Activated T-helper 1 cell treated with anti-CD3 and anti-CD28 coated beads, Interleukin-2, amount 50 U/mL, for 16 hours (primary cell): ENCODE measurements at places on chromosomes 6 and 20.

- DNase-seq: no peak
Observed at GRCh38 chr6:84263557-84263956, 36.1 kb upstream of the CEP162 start.

DNA sequence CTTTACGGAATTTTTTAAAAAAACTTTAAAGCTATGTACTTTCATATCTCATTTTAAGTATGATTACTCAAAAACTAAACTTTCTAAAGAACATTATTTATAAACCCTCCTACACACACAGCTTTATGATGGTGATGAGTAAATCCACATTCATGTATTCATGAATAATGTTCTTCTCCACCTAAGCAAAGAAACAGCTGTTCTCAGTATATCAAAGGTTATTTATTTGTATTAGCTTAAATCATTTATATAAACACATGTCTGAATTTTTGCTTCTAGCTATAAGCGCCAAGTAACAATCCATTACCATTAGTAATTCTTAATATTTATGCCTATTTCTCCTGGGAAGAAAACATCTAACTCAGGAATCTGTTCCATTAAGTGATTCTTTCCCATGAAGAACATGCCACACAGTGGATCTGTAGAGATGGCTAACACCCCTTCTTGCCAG is 63.3 kb downstream of the SMLR1 start:
- no peak for DNase-seq

DNA sequence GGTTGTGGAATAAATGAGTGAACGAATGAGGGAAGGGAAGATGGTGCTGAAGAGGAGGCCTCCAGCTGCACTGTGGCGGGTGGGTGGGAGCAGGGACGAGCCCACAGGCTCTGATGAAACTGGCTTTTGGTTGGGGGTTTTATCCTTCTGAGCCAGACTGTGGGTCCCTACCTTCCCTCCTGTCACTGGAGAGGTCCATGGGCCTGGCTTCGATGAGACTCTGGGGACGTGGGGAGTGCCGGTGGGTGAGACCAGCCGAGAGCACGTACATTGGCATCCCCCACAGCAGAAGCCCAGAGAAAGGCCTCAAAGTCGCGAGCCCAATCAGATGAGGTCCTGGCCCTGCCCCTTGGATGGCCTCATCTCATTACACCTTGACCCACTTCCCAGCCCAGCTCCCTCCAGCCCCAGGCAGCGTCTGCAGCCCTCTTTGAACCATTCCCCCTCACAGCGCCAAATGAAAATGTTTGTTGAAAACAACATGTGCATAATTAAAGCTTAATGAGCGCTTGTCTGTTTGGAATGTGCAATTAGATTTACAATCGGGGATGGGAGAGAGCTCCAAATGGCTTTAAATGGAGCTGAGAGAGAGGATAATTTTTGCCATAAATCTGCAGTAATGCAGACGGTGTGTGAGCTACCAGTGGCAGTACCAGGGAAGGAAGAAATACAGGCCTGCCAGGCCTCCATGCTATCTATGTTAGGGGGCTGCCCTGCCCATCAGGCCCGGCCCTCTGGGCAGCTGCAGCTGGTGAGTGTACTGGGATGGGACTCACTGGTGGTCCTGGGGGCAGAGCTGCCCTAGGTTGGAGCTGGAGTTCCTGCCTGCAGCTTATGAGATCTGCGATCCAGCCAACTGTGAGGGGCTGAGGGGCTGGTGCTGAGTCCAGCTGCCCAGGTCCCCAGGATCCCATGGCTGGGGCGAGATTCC is 47.2 kb downstream of the TOX2 start:
- DNase-seq: no peak

DNA sequence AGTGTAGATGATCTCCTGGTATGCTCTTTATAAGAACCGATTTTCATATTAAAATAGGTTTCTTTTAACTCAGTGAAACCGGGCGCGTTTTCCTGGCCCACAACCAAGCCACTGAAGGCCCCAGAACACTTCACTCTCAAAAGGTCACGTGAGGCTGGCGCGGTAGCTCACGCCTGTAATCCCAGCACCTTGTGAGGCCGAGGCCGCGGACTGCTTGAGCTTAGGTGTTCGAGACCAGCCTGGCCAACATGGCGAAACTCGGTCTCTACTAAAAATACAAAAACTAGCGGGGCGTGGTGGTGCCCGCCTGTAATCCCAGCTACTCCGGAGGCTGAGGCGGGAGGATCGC is 402 bp upstream of the TAF8 start:
- DNase-seq: no peak

DNA sequence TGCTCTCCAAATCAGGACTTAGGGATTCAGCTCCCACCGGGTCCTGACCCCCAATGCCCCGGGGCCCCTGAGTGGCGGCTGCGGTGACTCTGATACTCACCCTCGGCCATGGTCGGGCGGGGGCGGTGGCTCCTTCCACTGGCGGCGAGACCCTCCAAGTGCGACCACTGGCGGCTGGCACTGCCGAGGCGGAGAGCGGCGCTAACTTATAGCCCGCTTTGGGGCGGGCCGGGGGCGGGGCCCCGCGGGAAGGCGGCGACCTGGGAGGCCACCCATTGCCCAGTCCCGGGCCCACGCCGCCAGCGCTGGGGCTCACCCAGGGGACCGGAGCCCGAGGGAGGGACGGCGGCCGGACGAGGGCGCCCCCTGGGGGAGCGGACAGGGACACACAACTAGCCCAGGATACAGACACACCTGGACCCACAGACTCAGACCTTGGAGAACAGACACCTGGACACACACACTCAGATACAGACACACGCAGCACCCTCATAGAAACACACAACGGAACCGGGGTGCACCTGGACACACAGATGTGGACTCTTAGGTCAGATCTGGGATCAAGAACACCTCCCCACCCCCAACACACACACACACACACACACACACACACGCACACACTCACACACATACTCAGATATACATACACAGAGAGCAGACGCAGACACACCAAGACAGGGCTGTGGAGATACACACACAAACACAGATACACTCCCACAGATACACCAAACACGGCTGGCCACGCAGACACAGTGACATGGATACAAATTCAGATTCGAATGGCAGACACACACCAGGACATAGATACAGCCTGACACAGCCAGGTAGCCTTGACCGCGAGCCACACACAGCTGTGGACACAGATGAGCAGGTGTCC is at the start of gene TGM2:
Gene TGM2 (minus strand): TSS at position 182 of the 877 bp plus-strand sequence. CDS start 72 bp downstream, at position 110.
- DNase-seq: no peak

DNA sequence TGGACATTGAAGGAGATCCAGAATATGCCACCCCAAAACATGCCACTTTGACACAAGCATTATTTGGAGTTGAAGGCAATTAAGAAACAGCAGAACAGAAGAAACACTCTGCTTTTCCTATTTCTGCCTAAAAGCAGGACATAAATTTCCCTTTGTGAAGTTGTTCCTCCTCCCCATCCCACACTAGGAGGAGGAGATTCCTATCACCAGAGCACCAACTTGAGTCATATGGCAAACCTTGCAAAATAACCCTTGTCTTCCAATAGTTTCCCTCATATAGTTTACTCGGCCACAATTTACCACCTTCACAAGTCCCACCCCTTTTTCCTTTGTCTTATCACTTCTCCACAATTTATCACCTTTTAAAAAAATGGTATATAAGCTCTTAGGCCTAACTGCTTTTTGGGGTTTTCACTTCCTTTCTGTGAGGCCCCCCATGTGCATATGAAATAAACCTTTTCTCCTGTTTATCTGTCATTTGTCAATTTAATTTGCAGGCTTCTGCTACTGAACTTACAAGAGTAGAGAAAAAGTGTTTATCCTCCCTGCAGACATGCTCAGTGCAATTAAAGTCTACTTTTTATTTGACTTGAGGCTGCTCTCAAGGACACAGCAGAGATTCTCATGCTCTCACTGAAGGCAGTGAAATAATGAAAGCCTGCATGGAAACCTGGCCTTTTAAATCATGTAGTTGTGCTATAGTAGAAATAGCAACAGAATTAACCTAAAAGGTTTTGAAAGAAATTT is 2.8 kb upstream of the RAB23 start:
- DNase-seq: no peak

DNA sequence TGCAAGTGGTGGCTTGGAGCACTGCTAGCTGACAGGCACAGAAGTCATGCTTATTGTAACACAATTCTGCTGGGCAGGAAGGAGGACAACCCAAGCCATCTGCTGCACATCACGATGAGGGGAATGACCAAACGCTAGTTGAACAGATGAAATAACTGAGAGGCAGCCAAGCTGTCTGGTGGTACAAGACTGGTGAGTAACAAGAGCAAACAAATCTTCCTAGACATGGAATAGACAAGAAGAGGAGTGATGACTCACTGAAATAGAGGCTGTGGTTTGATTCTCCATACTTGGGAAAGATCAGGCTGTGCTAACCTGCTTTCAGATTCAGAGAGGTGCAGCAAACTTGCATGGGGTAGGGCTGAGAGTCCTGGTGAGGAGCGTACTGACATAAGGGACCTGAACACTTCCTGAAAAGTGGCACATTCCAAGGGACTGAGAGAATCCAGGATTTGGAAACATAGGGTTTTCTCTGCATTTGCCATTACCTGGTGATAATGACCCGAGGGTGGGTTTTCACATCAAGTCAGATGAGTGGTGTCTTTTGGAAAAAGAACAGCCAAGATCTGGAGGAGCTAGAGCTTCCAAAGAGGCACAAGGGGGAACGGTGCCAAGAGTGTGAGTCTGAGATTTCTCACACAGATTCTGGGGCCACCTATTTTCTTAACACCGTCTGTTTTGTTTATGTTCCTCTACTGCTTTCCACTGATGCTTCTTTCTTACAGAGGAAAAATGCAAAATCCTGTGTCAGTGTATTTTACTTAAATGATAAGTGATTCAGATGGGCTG is 60.0 kb downstream of the PRL start:
- no peak for DNase-seq

DNA sequence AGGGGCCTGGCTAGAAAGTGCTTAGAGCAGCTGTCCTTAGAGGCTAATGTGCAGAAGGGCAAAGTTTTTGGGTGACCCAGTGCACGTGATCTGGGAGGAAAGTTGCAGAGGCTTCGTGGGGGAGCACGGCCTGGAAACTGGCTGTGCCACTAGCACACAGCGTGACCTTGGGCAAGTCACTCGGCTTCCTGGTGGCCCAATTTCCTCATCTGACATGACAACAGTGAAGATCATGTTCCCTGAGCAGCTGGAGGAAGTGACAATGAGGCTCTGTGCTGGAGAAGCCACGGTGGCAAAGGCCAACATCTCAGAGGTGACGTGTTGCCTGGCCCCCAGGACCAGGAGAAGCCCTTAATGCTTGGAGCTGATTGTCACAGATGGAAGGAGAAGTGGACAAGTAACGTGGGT is 99.5 kb downstream of the FOXC1 start:
- DNase-seq: no peak

DNA sequence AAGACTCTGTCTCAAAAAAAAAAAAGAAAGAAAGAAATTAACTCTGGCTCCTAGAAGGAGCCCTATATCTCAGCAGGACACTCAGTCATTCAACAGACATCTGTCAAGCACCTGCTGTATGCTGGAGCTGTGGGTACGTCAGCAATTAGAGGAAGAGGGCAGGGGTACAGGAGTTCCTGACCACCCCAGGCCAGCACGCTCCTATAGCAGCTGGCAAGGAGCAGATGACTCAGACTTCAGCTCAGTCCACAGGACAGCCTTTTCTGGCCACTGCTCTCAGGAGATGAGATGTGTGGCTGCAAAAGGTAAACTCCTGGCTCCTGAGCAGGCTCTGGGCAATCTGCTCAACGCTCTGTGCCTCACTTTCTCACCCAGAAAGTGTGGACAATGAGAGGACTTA is 1.7 kb upstream of the RTEL1 start:
- no peak for DNase-seq

DNA sequence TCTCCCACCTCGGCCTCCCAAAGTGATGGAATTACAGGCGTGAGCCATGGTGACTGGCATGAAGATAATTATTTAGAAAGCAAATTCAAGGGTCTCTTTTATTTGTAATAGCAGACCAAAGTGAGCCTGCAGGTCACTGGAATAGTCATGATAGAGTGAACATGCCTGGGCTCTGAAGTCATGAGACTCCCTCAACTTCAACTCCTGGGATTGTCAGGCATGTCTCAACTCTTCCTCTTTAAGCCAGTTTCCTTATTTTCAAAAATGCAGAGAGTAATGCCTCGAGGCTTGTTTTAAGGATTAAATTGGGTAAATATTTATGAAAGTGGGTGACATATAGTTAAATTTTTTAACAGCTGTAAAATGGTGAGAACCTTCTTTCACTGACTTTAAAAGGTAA is 22.7 kb upstream of the HECA start:
- no peak for DNase-seq

GRCh38 chr6:82298012-82298411 is 50.5 kb upstream of the IBTK start:
- DNase-seq: no peak

- no peak for DNase-seq
Observed at GRCh38 chr6:156849806-156850205, 72.6 kb downstream of the ARID1B start.

DNA sequence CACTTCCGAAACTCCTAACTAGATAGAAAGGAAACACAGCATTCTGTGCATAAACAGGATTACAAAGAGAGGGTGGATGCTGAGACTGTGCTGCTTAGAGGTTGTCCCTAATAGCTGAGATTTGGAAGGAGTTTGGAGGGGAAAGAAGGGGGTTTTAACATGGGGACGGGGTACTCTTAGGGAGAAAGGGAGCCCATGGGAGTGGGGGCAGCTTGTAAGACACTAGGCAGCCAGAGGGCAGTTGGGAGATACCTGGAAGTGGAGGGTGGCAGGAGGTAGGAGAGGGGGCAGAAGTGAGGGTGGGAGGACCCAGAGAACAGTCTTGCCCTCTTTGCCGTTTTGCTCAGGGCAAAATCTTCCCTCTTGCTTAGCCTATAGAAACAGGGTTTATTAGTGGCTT is 16.4 kb downstream of the MANBAL start:
- no peak for DNase-seq

GRCh38 chr6:44064089-44064947 is 62.9 kb downstream of the MRPL14 start:
- DNase-seq: no peak

- DNase-seq: no peak
Observed at GRCh38 chr6:119322034-119322433, 27.5 kb downstream of the MAN1A1 start.

DNA sequence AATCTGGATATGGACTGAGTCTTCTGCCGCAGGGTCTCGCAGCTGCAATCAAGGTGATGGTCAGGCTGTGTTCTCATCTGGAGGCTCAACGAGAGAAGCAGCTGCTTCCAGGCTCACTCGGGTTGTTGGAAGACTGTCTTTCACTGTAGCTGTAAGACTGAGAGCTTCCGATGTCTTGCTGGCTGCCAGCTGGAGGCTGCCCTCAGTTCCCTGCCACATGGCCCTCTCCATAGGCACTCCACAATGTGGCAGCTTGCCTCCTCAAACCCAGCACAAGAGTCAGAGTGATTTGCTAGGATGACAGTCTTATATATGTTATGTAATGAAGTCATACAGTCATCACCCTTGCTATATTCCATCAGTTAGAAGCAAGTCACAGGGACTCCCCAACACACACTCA is 290.5 kb upstream of the CDYL start:
- DNase-seq: no peak
